ENCODE measurements at places on chromosomes 13 and 19.

DNA sequence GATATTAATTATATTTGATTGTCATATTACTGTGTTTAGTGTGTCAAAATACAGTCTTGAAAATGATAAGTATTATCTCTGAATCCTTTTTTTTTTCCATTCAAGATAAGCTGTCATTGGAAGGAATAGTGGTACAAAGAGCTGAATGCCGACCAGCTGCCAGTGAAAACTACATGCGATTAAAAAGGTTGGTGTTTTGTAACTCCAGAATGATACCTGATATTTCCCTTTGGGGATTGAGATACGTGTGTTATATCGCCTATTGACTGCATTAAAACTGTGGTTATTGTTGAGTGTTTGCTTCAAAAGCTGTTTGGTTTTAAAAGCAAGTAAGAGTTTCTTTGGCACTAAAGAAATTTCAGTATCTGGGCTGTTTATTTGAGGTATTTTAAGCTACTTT lies 6.5 kb upstream of the KCTD4 start:
- no peak for DNase-seq

GRCh38 chr19:55086730-55087541 lies 11.3 kb downstream of the EPS8L1 start:
- DNase-seq = peak; percentile 98

GRCh38 chr19:45102481-45102880 lies 9.5 kb downstream of the PPP1R37 start:
- no peak for DNase-seq

DNA sequence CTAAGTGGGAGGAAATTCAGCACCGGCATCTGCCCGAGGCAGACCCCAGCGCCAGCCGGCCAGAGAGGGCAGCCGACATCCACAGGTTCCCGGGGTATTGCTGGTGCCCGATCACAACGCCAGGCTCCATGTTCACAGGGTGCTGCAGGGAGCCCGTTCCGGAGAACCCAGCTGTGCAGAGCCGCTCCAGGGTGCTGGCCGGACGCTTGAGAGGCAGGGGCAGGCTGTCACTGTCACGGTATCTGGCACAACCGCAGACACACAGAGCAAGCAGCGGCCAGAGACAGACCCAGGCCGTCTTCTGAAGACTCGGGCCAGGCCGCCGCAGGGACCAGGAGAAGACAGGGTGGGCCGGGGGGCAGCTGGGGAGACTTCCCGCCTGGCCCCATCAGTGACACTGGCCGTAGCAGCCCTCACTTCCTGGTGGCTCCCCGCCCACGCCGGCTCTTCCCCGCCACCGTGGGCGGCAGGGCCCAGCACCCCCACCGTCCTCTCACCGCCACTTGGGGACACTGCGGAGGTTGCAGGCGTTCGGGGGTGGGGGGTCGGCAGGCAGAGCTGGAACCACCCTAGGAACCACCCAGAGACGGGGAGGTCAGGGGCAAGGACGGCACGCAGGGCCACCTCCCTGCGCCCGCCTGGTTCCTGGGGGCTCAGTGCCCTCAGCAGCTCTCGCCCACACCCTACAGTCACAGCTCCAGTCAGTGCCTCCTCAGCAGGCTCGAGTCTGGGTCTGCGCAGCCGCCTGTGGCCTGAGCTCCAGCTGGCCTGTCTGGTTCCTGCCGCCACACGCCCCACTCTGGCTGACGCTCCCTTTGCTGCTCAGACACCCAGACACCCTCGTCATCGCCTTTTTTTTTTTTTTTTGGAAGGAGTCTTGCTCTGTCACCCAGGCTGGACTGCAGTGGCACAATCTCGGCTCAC lies 3.8 kb downstream of the RNF126 start:
- no peak for DNase-seq
